Tibial nerve (tissue), 4 donors: ENCODE measurements at places on chromosomes 1 and 21.

- DNase-seq, result no peak
Measured at GRCh38 chr1:39525366-39526165, 34.1 kb downstream of the BMP8A start.

- DNase-seq, result no peak
Measured at GRCh38 chr1:7726623-7727022, 44.5 kb upstream of the VAMP3 start.

DNA sequence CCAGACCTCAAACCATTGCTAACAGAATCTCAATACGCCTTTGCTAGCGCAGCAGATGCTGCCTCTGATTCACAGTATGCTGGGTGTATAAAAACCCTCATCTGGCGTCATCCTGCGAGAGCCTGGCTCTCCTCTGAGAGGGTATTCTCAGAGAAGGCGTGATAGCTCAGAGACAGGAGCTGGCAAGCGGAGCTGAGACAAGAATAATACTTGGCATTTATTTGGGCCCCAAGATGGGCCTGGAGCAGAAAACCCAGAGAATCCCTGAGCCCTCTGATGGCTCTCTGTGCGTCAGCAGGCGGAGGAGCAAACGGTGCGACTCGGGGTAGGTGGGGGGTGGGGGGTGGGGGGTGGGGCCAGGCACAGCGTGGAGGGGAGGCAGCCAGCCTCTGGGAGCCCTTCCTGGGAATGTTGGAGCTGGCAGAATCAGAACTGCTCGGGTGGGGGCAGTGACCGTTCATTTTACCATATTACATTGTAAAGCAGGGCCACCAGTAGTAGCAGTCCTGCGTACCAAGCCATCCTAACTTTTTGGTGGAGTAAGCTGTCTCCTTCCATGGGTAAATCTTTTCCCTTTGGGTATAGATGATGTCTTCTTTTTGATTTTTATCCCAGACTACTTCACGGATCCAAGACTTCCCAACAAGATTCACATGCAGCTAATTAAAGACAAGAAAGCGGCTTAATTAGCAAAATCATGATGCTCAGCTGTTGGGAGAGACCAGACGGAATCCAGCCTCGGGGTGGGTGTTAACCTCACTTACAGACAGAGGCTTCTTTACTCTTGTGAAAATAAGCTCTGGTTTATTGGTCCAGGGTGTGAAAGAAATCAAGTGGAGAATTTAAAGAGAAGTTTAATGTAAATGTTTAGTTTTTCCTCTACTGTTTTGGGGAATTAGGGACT lies 7.1 kb downstream of the RIIAD1 start:
- no peak for DNase-seq

- DNase-seq, result no peak
Measured at GRCh38 chr1:209802780-209803152, 3.2 kb downstream of the IRF6 start.
